ENCODE measurements at places on chromosomes 5 and 9.

DNA sequence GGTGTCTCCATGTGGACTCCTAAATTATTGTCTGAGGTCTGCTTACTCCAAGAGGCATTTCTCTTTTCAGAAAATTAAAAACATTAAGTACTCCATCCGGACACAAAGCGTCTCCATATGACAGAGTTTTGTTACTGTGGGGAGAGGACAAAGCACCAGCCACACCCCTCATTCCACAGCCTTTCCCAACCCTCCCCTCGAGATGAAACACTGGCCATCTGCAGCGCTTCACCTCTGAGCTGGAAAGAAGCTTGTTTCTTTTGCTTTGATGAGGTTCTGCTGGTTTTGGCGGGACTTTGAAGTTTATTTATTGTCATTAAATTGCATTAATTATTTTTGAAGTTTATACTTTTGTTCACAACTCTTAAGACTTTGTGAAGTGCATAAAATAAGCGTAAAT is 27.6 kb upstream of the NKD2 start:
- no peak for DNase-seq

DNA sequence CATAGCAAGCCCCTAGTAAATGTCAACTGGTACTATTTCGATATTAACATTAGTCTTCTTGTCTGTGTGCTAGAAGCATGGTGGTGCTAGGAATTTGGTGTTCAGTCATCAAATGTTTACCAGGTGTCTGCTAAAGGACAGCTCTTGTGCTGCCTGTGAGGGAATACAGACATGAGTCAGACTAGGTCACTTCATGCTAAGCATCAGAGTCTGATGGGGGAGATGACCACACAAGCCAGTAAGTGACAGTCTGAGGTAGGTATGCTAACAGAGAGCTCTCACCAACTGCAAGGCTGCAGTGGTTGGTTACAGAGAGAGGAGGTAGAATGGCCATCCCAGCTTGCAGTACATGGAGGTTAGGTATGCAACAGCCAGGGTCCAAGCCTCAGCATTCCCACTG is 320.9 kb downstream of the CDK5RAP2 start:
- DNase-seq, result no peak

- DNase-seq, result no peak
Observed at GRCh38 chr5:2883771-2884170, 132.3 kb upstream of the IRX2 start.

DNA sequence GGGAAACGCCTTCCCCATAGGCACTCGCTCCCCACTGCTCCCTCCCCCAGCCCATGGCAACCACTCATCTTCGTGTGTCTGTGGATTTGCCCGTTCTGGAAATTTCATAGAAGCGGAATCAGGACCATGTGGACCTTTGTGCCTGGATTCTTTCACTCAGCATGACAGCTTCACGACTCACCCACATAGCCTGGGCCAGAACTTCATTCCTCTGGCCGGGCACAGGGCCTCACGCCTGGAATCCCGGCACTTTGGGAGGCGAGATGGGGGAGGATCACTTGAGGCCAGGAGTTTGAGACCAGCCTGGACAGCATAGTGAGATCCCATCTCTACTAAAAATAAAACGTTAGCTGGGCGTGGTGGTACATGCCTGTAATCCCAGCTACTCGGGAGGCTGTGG is 12.1 kb upstream of the DIPK1B start:
- DNase-seq, result no peak
